ENCODE measurements at places on chromosomes 1 and 21.

DNA sequence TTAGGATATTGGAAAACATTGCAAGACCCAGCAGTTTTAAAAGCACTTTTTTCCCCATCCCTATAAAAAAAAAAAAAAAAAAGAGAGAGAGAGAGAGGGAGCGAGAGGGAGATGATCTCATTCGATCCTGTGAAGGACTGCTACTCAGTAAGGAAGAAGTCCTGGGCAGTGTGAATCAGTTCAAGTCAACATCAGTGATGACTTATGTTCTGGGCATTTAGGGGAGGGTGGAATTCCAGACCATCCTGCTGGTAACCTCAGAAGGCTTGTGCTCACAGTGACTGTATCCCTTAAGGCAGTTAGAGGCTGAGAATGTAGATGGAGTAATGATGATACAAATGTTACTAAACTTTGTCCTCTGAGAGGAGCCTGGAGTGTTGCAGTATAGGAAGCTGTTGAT, 151.4 kb downstream of the TGFB2 start:
- no peaks in the 10 kb centered on the region for H3K27me3 ChIP-seq
- H3K4me1 ChIP-seq: no peaks in the 10 kb centered on the region
- DNase-seq: no peak
- no peaks in the 10 kb centered on the region for H3K36me3 ChIP-seq

GRCh38 chr1:85448358-85448757, 16.6 kb downstream of the DDAH1 start:
- no peaks in the 10 kb centered on the region for H3K36me3 ChIP-seq
- no peaks in the 10 kb centered on the region for H3K27me3 ChIP-seq
- no peak overlapping the region for H3K4me3 ChIP-seq
- H3K4me1 ChIP-seq: no peaks in the 10 kb centered on the region

- no peak for DNase-seq
- no peak overlapping the region for H3K4me3 ChIP-seq
- H3K36me3 ChIP-seq: no peaks in the 10 kb centered on the region
- H3K27ac ChIP-seq: no peak overlapping the region
- no peaks in the 10 kb centered on the region for H3K27me3 ChIP-seq
- H3K4me1 ChIP-seq: no peaks in the 10 kb centered on the region
Observed at GRCh38 chr1:245025525-245025924, 129.3 kb upstream of the KIF26B start.

DNA sequence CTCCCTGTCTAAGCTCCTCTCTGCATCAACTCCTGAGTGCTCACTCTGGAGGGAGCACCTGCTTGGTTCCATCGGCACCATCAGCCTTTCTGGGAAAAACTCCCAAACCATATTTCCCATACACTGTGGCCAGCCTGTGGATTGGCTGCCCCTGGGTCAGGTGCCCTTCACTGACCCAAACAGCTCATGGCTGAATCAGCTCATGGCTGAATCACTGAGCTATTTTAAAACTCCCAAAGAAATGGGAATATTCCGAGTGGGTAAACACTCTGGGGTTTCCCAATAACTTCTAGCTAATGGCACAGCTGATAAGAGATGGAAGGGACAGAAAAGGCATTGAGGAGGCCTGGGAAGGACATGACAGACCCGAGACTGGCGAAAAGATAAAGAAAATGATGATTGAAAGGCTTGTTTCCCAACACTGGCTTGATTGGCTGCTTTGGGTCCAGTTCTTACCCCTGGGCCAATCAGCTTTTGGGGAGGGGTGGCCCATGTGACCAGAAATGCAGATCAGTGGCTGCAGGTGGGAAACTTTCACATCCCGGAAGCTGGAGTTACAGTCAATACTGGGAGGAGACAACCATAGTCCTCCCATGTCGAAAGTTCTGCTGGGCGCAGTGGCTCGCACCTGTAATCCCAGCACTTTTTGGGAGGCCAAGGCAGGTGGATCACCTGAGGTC, 37.3 kb upstream of the KAZN start:
- no peaks in the 10 kb centered on the region for H3K4me1 ChIP-seq
- no peaks in the 10 kb centered on the region for H3K27me3 ChIP-seq
- H3K36me3 ChIP-seq: no peaks in the 10 kb centered on the region

GRCh38 chr1:150995896-150996295, 10.8 kb downstream of the MINDY1 start:
- H3K4me3 ChIP-seq: no peak overlapping the region
- no peaks in the 10 kb centered on the region for H3K36me3 ChIP-seq
- peak overlapping the region; percentile 88 for H3K27ac ChIP-seq
- DNase-seq: peak; percentile 63
- H3K27me3 ChIP-seq: no peaks in the 10 kb centered on the region

DNA sequence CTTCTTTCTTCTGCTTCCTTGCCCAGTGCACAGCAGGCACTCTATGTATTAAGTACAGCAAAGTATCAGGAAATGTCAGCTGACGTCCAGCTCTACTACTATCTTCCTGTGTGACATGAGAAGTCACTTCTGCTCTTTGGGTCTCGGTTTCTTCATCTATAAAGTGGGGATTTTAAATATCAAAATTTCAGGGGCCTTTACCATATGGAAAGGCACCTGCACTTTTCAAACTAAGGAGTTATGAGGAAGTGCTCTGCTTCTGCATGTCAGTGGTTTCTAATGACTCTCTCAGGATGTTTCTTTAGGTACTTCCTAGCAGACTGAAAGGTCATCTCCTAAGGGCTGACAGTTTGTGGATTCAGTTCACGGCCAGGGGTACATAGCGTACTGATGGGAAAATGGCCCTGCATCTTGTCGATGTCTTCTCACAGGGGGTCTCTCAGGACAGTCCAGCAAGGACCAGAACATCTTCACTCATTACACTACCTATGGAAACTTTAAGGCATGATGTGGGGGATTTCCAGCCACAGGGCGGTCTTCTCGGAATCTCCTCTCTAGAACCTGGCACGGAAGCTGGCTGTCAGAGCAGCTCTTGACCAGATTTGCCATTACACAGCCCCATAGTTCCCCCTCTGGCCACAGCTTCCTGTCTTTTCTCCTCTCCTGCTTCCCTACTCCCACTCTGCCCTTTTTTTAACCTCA, 42.0 kb upstream of the MTF1 start:
- no peak overlapping the region for H3K27ac ChIP-seq
- no peaks in the 10 kb centered on the region for H3K4me1 ChIP-seq

DNA sequence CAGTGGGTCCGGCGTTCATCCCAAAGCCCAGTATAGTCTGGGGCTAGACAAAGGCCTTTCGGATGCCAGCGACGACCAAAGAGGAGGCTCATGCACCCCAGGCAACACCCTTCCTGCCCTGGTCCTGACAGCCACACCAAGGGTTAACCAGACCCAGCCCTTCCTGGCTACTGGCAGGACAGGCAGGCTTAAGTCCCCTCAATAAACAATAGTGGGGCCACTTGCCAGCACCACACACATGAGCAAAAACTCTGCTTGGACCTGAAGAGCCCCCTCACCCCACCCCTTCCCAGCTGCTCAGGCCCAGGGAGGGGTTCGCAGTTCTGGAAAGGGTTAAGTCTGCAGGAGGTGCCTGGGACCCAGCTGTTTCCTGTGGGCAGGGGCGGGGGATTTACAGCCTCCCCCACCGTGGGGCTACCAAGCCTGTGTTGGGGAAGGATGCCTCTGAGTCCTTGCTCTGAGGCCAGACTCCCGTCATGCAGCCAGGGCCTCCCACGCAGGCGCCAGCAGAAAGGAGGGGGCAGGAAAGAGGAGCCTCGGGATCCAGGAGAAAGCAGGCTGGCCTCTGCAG, 18.2 kb downstream of the PHLDA3 start:
- no peaks in the 10 kb centered on the region for H3K36me3 ChIP-seq

DNA sequence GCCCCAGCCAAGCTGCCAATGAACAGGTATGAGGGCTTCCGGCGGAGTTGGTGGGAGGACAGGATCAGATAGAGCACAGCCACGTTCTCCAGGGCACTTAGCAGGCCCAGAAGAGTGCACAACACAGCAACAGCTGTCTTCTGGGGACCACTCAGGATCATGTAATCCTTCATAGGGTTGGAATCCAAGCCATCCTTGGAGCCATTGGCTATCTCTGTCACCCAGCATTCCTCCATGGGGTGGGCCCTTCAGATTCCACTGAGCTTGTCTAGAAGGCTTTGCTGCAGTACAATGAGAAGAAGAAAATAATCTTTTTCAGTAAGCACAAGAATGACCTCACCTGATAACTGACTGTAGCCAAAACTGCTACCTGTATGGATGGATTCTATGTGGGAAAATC, 7.3 kb upstream of the FUCA1 start:
- DNase-seq: no peak
- no peaks in the 10 kb centered on the region for H3K4me1 ChIP-seq
- no peaks in the 10 kb centered on the region for H3K36me3 ChIP-seq
- no peak overlapping the region for H3K4me3 ChIP-seq
- H3K27me3 ChIP-seq: no peaks in the 10 kb centered on the region
- H3K27ac ChIP-seq: no peak overlapping the region

- no peaks in the 10 kb centered on the region for H3K36me3 ChIP-seq
- H3K27me3 ChIP-seq: no peaks in the 10 kb centered on the region
- no peak overlapping the region for H3K4me3 ChIP-seq
Observed at GRCh38 chr1:54600947-54601721, 22.2 kb downstream of the FAM151A start.

GRCh38 chr1:177227978-177228692, 57.4 kb downstream of the BRINP2 start:
- H3K4me3 ChIP-seq: no peak overlapping the region
- no peaks in the 10 kb centered on the region for H3K4me1 ChIP-seq
- H3K27ac ChIP-seq: no peak overlapping the region
- H3K27me3 ChIP-seq: no peaks in the 10 kb centered on the region
- no peak for DNase-seq

DNA sequence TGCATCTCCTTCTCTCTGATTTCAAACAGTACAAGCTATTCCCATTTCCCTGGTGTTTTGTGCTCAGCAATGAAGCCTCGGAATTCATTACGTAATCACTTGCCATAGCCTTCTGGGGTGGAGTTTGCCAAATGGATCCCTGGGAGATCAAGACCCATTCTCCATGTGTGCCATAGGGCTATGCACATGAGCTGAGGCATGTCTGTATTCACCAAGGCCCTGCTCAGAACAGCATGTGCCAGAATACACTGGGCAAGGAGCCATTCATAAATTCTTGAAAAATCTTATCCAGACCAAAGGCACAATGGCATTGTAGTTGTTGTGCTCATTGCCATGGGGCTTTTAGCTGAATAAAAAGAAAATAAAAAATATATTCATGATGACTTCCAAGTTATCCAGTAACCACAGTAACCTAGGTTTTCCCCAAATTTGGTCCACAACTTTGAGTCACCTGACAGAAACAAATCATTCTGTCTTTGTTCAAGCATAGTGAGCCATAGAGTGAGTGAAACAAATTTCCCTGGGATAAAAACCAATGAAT, 53.0 kb downstream of the CRB1 start:
- H3K27me3 ChIP-seq: no peaks in the 10 kb centered on the region
- no peak overlapping the region for H3K27ac ChIP-seq
- no peak for DNase-seq
- H3K4me3 ChIP-seq: no peak overlapping the region
- H3K36me3 ChIP-seq: no peaks in the 10 kb centered on the region
- no peaks in the 10 kb centered on the region for H3K4me1 ChIP-seq

DNA sequence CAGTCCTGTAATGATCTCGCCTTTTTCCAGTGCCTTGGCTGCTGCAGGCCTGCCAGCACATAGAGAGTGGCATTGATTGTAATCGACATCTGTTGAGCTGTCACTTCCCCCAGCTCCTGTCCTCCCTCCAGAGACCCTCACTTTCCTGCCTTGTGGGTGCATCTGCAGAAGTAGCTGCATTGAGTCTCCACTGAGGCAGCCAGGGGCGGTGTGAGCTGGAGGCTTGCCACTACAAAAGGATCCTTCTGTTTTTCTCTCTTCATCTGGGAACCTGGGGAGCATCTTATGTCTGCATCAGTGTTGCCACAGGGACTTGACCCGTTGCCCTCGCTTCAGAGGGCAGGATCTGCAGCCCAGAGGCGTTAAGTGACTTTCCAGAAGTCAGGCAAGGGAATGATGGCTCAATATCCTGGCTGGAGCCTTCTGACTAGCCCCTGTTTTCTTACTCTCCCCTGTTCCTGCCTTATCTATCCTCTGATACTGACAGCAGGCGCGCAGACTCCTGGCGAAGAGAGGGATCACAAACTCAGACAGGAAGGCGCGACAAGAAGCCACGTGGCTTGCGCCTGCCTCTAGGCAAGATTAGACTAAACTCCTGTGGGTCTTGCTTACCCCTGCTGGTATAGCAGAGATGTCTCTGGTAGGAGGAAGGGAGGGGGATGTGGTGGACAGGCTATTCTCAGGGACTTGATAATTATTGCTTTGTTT, 13.3 kb upstream of the FMOD start:
- no peak for DNase-seq
- no peaks in the 10 kb centered on the region for H3K36me3 ChIP-seq
- no peaks in the 10 kb centered on the region for H3K4me1 ChIP-seq
- H3K27me3 ChIP-seq: no peaks in the 10 kb centered on the region
- no peak overlapping the region for H3K4me3 ChIP-seq

DNA sequence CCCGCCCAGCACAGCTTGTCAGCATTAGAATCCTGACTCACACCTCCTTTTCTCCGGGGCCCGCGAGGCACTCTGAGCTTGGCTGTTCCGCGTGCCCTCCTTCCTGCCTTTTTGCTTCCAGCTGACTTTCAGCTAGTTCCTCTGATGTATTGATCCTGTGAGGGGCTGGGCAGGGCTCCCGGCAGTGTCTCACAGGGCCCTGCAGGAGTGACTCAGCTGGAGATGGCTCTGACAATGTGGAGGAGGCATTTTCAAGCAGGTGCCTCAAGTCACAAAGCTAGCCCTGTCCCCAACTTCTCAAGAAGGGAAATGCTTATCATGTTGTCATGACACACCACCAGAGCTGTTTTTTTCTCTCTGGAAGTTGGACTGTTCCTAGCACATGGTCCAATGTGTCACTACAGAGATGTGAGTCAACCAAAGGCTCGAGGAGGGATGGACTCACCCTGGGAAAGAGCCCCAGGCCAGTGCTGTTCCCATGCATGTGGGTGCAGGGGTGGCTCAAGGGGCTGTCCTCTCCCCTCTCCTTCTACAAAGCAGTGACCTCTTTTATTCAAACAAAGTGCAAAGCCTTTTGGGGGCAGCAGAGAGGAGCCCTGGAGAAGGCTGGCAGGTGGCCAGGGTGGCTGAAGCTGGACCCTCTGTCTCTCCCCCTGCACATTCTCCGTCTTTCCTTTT, 30.6 kb downstream of the SYT6 start:
- no peak overlapping the region for H3K27ac ChIP-seq
- H3K36me3 ChIP-seq: no peaks in the 10 kb centered on the region
- DNase-seq: no peak
- H3K27me3 ChIP-seq: no peaks in the 10 kb centered on the region

GRCh38 chr1:168989985-168990384, 116.5 kb upstream of the ATP1B1 start:
- no peak overlapping the region for H3K27ac ChIP-seq
- H3K27me3 ChIP-seq: no peaks in the 10 kb centered on the region
- no peaks in the 10 kb centered on the region for H3K4me1 ChIP-seq
- no peak overlapping the region for H3K4me3 ChIP-seq
- DNase-seq: no peak

GRCh38 chr1:169487133-169487532, 1.4 kb upstream of the SLC19A2 start:
- no peaks in the 10 kb centered on the region for H3K36me3 ChIP-seq
- no peaks in the 10 kb centered on the region for H3K27me3 ChIP-seq
- H3K4me1 ChIP-seq: no peaks in the 10 kb centered on the region
- DNase-seq: no peak
- H3K27ac ChIP-seq: peak overlapping the region; percentile 97
- H3K4me3 ChIP-seq: peak overlapping the region; percentile 71

GRCh38 chr1:59499273-59499942, 202.5 kb downstream of the FGGY start:
- no peaks in the 10 kb centered on the region for H3K36me3 ChIP-seq
- peak overlapping the region; percentile 18 for H3K27ac ChIP-seq
- no peak for DNase-seq

- H3K36me3 ChIP-seq: no peaks in the 10 kb centered on the region
- H3K4me1 ChIP-seq: no peaks in the 10 kb centered on the region
- H3K4me3 ChIP-seq: no peak overlapping the region
- no peak for DNase-seq
Observed at GRCh38 chr1:81142099-81142826, 658.5 kb upstream of the ADGRL2 start.
